HFF-Myc (cell line): ENCODE measurements at places on chromosomes 2 and 18.

DNA sequence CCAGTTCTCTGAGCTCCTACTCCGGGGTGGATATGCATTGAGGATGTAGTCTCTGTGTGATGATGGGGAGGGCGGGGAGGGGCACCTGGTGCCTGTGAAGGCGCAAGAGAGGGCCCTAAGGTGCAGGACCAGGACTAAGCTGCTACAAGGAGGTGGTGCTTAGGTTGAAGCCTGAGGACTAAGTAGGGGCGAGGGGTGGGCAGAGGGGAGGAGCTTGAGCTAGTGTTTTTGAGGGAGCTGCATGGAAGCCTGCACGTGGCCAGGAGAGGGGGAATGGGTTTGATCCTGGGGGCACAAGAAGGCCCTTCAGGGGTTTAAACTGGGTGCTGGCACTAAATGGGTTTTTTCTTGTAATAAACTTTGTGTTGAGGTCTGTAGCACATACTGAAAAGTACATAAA, 105.0 kb downstream of the UGGT1 start:
- DNase-seq = no peak

- DNase-seq = no peak
Observed at GRCh38 chr2:221571025-221571550, 1.0 kb downstream of the EPHA4 start.

- no peak for DNase-seq
Observed at GRCh38 chr2:233449081-233449901, 95.0 kb downstream of the DGKD start.

DNA sequence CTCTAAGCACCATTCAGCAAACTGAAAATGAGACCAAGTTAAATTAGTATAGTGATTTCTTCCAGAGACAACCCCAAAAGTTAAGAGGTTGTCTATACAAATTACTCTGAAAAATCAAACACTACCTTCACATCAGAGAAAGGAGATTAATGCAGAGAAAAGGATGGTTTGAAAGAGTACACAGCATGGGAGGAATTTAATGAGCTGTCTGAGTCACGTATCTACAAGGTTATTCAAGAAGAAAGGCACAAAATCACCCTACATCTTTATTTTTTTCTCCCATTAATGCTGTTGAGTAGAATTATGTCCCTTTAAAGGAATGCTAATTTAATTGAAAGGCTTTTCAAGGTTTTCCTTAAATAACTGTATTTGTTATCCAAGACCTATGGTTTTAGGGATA, 41.1 kb downstream of the LANCL1 start:
- no peak for DNase-seq

DNA sequence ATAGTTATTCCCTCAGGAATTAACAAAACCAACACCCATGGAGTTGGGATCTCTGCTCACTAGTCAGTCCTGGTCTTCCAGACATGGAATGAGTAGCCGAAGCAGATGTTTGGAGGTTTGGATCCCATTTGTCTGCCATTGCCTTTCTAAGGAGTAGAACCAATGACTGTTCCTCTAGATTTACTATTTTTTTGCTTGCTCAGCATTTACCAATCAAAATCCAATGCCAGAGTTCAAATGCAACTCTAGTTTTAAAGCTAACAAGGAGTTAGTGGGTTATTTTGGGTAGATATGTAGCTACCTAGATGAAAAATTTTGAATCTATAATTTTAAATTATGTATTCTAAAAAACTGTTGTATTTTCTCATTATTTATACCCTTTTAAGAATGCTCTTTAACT, 62.6 kb downstream of the MALT1 start:
- DNase-seq = no peak

DNA sequence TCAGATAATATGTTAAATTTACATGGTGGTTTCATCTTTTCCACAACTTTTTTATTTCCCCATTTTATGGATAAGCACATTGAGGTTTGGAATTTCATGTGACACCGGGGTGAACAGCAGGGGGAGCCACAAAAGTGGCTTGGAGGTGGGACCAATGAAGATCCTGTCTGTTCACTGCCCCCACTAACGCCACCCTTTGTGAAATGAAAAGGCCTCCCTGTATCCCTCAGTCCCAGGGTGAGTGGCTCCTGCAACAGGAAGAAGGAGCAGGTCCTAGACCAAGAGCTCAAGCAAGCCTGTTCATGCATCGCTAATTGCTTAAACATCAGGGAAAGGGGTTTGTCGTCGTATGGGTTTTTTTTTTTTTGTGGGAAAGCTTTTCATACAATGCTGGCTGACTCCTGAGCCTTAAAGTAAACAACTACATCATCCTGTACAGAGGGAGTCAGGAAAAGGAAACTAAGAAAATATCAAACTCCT, 267.8 kb upstream of the EPAS1 start:
- no peak for DNase-seq

DNA sequence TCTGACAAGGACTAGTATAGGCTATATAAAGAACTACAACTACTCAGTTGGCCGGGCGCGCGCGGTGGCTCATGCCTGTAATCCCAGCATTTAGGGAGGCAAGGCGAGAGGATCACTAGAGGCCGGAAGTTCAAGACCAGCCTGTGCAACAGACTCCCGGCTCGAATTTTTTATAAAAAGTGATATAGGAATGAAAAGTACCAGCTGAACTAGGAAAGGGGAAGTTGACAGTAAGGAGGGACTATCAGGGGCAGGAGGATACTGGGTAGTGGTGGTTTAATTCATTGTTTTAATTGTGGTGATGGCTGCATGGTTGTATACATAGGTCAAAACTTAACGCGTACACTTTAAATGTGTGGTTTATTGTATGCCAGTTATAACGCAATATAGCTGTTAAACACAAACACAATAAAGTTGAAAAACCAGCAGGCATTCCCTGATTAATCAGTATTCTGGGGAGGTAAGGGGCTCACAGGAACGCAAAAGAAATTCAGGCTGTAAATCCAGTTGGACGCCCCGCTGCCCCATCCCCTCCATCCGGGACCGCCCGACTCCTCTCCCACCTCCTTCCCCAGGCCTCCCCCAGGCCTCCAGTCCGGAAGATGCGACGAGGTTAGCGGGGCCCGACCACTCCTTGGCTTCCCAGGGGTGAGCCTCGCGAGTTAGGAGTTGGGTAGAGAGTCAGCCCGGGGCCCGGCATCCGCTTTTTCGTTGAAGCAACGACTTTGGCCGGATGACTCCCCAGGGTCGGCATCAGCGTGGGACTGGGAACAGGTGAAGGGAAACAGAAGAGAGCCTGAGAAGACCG, 746 bp upstream of the POLR1B start:
- peak; percentile 16 for DNase-seq

- no peak for DNase-seq
Observed at GRCh38 chr18:60067426-60068210, 167.8 kb downstream of the PMAIP1 start.

DNA sequence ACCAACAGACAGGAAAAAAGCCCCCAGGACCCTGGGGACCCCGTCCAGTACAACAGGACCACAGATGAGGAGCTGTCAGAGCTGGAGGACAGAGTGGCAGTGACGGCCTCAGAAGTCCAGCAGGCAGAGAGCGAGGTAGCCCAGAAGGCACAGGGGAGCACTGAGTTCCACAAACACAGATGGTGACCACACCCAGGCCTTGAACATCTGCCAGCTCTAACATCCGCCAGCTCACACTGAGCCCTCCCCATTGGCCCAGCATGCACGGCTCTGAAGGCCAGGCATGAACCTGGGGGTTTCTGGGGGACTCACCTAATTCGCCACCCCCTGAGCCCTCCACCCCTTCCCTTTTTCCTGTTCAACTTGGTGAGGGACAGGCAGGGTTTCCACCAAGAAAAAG, 25.6 kb upstream of the PRLH start:
- DNase-seq = peak; percentile 87

- DNase-seq = no peak
Observed at GRCh38 chr2:219701847-219702634, 74.6 kb downstream of the SLC4A3 start.

- DNase-seq = peak; percentile 20
Observed at GRCh38 chr2:38959938-38960608, 70.4 kb downstream of the ARHGEF33 start.
